ENCODE measurements at places on chromosomes 4 and X. TPM values are rescaled to one million over a fixed set of nuclear protein-coding genes. Genes with fewer than 3 reads are reported as not detected.

DNA sequence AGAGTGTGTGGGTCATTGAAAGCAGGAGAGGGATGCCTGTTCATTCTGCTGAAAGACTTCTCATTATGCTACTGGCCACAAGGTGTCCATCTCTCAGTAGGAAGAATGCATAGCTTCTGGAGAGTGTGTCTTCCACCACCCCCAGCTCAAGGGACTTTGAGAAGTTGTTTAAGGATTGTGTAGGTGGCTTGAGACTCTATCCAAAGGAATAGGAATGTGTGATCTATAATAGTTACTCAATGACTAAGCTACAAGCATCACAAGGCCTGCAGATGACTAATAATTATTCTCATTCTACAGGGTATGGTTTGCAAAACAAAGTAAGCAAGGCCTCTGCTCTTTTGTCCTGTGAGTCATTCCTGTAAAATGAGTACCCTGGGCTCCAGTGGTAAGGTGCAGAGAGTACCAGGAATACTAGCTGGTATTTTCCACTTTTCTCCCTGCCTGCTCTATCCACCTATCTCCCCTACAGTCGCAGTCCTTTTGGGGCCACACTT, 279.8 kb upstream of the BOD1L1 start:
- peak; percentile 40 for DNase-seq

DNA sequence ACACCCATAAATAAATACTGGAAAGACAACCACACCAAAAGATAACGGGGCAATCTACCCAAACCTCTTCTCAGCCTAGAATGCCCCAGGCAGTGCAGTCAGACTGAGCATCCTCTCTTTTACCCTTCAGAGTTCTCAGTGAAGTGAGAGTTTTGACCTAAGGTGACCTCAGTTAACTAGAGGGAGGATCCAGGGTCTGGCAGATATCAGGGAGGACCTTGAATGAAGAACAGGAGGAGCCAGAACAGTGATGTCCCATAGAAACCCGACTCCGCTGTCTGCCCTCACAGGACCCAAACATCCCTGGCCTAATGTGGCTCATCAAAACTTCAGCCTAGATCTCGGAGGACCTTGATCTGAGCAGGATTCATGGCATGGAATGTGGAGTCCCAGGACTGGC, at the start of gene MAGEB3:
MAGEB3 (plus strand) TSS at position 263 of the 400 bp plus-strand sequence. CDS start 5,268 bp downstream, outside the sequence.
- no peak for DNase-seq

DNA sequence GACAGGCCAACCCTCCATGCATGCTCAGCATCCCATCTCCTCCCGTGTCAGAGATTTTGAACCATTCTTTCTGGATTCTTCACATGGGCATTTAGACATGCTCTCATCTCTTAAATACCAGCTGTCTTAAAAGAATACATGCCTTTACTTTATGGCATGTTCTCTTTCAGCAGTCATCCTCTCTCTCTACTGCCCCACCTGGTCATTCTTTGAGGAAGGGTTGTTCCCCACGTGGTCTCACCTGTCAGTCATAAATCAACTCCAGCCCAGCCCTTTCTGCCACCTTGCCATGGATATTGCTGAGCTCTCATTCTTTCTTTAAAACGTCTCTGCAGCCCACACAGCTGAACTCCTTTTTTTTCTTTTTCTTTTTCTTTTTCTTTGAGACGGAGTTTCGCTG, 111.3 kb downstream of the ARHGAP10 start:
- DNase-seq: no peak

GRCh38 chr4:101345596-101346350, 1.6 kb downstream of the PPP3CA start:
- peak; percentile 70 for DNase-seq

Gene RAB33A
- 0.44 TPM for total RNA-seq

DNA sequence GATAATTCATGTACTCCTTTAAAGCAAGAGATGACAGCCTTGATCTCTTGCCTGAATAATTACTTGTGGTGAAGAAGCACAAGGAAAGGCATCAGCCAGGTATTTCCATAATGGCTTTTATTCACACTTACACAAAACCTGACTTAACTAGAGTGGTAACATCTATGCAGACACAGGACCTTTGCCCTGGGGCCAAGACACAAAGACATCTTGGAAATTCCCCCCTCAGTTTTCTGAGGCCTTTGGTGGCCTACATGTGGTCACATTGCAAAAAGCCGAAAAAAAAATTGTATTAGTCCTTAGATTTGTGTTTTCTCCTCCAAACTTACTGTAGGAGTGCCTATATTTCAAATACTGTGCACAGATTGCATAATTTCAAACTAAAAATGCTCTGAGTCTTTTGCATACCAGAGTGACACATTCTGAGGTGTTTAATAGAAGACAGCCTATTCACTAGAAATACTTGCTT, 172.4 kb downstream of the PDGFC start:
- DNase-seq: no peak

DNA sequence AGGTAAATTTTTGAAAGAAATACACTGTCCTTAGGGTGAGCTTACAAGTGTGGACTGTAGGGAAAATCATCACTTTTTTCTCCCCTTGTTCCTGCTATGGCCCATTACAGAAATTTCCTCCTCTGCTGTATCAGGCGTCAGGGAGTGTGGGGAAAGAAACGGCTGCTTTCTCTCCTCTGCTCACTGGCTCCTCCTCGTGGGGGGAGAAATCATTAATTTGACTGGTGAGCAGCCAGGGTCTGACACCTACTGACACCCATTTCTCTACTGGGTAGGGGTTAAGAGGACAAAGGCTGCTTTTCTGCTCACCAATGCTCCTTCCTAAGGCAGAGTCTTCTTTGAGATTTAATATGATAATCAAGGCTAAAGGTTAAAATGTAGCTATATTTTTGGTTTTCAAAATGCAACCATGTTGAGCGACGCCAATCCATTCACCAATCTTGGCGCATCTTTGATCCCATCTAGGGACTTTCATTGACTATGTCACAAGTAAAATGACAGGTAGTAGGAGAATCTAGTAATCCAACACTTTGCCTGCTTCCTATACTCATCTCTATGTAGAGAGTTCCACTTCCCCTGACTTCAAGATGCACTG, 25.1 kb downstream of the SETD7 start:
- peak; percentile 43 for DNase-seq

Gene CT45A1
- total RNA-seq: not detected

GRCh38 chr4:71732706-71733105, 51.2 kb downstream of the GC start:
- DNase-seq: peak; percentile 39

Gene ARHGAP4
- total RNA-seq: 2.8 TPM

- no peak for DNase-seq
These were observed 19.1 kb upstream of the ABRAXAS1 start for GRCh38 chr4:83503974-83504373.

Gene IL2
- total RNA-seq: not detected

DNA sequence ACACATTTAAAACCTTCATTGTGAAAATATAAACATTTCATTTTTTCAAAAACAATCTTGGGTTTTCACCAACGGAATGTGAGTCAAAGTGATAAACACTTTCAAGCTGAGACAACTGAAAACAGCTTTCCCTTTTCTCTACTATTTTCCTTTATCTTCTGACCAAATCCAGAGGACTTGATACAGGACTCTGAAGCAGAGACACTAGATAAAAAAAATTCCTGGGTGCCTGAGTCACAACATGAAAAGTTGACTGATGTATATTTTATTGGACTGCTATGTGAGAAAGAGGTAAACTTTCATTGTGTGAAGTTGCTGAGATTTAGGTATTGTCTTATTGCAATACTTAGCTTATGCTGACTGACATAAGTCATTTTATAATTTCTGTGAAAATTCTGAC, 411.2 kb downstream of the SPOCK3 start:
- no peak for DNase-seq

Gene PGM2
- total RNA-seq: 22.2 TPM

DNA sequence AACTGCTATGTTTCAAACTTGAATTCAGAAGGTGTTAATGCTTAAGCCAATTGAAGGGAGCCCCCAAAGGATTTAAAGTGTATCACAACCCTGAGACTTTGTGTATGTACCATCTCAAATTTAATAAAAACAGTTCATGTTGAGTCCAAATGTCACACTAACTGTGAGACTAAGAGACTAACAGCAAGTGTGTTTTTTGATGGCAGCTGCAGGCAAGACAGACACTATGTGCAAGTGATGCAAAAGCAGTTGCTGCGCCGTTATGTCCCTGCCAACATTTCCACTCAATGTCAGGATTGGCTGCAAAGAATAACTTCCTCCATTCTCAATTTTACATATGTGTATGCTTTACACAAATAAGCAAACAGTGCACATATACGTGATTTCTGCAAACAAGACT, 594.6 kb downstream of the IL15 start:
- DNase-seq: no peak

Gene DYNLT3
- total RNA-seq: 22.9 TPM

DNA sequence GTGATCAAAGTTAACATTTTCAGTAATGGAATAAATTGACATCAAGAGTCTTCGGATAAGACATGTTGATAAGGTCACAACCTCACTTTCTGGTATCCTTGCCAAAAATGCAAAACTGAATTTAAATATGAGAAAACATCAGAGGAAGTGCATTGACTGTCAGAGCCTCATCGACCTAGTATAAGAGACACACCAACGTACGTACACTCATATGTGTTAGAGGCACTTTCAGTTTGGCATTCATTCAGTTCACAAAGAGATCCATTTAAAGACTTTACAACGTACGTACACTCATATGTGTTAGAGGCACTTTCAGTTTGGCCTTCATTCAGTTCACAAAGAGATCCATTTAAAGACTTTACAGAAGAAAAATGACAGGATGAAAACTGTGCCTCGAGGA, 280.3 kb downstream of the INPP4B start:
- no peak for DNase-seq

GRCh38 chrX:23248187-23248586, 86.5 kb upstream of the PTCHD1 start:
- DNase-seq: no peak

DNA sequence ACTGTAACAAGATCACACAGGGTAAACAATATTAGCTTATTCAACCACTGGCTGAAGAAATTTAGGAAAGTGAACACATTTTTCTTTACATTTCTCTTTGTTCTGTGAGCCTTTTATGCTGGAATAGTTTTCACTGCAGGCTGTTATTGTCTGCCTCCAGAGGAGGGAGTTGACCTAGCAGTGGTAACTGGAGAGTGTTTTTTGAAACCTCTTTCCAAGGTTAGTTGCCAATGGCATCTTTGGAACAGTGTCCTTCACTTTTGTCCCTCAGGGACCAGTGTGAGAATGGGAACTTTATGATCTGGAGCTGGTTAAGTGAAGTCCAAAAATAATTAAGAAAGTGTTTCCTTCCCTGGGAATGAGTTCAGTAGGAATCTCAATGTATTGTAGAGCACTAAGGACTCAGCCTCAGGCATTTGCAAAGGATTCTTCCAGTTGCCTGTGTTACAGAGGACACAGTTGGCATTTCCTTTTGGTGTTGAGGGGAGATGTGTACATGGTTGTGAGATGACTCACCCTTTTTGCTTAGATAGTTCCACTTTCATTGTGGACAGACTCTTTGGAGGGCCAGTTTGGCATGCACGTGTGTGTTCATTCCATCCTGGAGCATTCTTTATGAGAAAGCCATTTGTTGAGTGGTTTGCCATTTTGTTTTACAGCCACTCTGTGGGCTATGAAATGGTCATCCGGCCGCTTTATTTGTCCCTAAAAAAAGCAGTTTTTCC, 61.3 kb downstream of the AR start:
- DNase-seq: peak; percentile 81
